ENCODE measurements at places on chromosomes 12 and 14. TPM values are rescaled to one million over a fixed set of nuclear protein-coding genes. Genes with fewer than 3 reads are reported as not detected.

LRTM2 gene
- not detected for total RNA-seq

BCAT1 gene
- 15.2 TPM for total RNA-seq

KRT72 gene
- 0.18 TPM for total RNA-seq

RASSF8 gene
- total RNA-seq, result 132 TPM

ZNF385A gene
- 12.0 TPM for total RNA-seq

ARMH4 gene
- 11.5 TPM for total RNA-seq

SYT1 gene
- 9.0 TPM for total RNA-seq

FOXM1 gene
- total RNA-seq, result 0.18 TPM

KLHL33 gene
- total RNA-seq, result 2.1 TPM

KRT82 gene
- not detected for total RNA-seq

LRRC10 gene
- total RNA-seq, result not detected

CEP83 gene
- total RNA-seq, result 17.6 TPM
